ENCODE measurements at places on chromosomes 5 and 9.

DNA sequence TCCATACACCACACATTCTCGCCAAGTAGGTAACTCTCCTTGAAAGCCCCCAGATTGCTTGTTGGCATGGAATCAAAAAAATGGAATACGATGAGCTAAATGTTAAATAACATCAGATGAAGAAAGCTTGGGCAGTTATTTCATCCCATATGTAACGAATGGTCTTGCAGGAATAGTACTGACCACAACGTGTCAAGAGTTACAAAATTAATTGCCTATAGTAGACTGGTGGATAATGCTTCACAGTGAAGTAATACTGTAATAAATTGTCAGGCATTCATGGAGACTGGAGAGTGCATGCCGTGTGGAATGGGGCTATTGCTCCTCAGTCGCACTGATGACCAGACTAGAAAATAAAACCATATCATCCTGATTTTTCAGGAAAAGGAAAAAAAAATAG lies 1628.7 kb downstream of the MAT2B start:
- DNase-seq = no peak

DNA sequence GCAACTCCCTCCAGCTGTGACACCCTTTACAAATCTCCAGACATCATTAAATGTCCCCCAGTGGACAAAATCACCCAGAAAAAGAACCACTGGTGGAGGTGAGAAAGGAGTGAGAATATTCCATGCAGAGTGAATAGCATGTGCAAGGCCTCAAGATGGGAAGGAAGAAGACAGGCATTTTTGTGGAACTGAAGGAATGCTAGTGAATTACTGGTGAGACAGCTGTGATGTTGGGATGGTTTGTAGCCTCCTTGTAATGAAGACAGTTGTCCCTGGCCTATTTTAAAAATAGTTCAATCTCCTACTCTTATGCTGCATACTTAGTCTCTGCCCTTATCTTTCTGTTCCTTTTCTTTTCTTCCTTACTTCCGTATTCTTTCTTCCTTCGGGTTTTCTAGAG lies 124.9 kb upstream of the RPS23 start:
- no peak for DNase-seq

- no peak for DNase-seq
Observed at GRCh38 chr9:83639266-83639665, 16.3 kb downstream of the IDNK start.

- no peak for DNase-seq
Observed at GRCh38 chr9:17865881-17866280, 287.0 kb downstream of the SH3GL2 start.

All from urothelium cell line (cell line).